Sciatic nerve (tissue), 2 donors: ENCODE measurements at places on chromosomes 6 and 20.
A peak's percentile ranks its signal among the peaks of the same experiment; 100 is the strongest.

- no peak for DNase-seq
These were observed 65.0 kb downstream of the QRSL1 start for GRCh38 chr6:106694343-106694742.

DNA sequence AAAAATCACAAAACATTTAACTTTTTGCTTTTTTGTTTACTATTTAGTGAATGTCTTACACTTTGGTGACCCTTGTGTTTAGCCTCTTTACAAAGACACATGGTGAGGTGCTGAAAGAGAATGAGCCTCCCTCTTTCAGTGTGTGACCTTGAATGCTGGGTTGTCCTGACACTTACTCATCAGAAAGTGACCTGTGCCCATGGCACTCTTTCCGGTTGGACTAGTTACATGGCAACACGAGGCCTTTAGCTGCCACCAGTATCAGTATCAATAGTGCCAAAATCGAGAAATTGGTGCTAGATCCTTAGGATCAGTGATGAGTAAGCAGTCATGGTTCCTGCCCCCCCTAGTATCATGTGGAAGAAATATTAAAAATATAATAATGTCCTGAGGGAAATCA lies 1.7 kb upstream of the RPL7L1 start:
- no peak for DNase-seq

- DNase-seq = no peak
These were observed 130.5 kb downstream of the ZFP64 start for GRCh38 chr20:52060794-52061714.

DNA sequence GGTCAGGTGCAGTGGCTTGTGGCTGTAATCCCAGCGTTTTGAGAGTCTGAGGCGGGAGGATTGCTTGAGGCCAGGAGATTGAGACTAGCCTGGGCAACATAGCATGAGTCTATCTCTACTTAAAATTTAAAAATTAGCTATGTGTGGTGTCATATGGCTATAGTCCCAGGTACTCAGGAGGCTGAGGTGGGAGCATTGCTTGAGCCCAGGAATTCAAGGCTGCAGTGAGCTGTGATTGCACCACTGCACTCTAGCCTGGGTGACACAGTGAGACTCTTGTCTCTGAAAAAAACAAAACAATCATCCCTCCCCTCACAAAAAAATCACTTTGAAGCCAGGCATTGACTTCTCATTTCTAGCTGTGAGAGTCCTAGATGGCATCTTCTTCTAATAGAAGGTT lies 32.1 kb downstream of the AIG1 start:
- DNase-seq = no peak

- DNase-seq = no peak
These were observed 19.9 kb downstream of the SLC13A3 start for GRCh38 chr20:46631212-46631869.

- DNase-seq = no peak
These were observed 96.7 kb upstream of the OPRM1 start for GRCh38 chr6:153942361-153942760.

GRCh38 chr6:117928833-117929232 lies 21.8 kb downstream of the SLC35F1 start:
- DNase-seq = no peak

GRCh38 chr20:22863826-22864225 lies 171.3 kb upstream of the SSTR4 start:
- DNase-seq = no peak

- no peak for DNase-seq
These were observed 14.4 kb downstream of the GSS start for GRCh38 chr20:34941226-34941625.

DNA sequence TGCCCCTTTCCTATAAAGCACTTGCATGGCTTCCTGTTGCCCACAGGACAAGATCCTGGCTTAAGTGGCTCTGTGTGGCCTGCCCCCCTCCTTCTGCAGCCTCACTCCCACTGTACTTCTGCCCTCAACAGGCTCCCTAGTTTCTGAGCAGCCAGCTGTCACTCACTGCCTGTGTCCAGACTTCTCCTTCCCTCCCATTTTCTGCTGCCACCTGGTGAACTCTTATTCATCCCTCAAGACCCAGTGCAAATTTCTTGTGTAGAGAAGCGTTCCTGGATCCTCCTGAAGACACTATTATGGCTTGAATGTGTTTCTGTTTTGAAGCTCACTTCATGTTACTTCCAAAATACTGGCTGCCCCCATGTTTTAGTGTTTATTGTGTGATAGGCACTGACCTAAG lies 26.5 kb downstream of the SNPH start:
- no peak for DNase-seq

GRCh38 chr6:155687645-155688044 lies 232.0 kb upstream of the NOX3 start:
- no peak for DNase-seq

DNA sequence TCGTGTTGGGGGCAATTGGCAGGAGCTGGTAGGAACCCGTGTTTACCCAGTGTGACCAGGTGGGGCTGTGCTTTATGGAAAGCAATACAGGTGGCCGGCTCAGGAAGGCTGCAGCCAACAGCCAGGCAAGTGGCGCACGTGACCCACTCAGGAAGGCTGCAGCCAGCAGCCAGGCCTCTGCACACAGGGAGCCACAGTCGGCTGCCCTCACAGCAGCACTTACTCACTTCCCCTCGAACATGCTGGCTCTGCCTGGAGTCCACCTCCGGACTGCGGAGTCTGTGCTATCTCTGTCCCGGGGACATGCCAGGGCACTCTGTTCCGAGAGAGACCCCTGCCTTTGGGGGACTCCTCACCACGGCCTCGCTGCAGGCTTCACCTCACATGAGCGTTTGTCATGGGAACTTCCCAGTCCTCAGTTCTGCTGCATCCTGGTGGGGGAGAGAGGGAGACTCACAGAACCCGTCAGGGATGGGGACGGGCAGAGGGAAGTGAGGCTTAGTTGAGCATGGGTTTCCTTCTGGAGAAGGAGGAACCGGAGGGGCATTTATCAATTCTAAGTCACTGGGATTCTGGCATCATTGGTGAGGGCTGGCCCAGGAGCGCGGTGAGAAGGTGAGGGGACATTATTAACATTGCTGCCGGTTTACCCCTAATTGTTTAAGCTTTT lies 76.8 kb downstream of the TTLL2 start:
- DNase-seq = no peak

DNA sequence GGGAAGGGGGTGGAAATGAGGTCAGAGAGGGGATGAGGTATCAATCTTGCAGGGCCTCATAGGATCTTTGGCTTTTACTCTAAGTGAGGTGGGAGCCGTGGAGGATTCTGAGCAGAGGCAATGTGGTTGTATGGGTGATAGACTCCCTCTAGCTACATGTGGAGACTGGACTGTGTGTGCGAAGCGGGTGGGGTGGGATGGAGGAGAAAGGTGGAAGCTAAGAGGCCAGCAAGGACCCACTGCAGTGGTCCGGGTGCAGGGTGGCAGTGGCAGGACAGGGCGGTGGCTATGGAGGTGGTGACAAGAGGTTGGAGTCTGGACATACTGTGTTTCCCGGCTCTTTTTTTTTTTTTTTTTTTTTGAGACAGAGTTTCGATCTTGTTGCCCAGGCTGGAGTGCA lies 62.4 kb upstream of the PTPN1 start:
- DNase-seq = no peak

DNA sequence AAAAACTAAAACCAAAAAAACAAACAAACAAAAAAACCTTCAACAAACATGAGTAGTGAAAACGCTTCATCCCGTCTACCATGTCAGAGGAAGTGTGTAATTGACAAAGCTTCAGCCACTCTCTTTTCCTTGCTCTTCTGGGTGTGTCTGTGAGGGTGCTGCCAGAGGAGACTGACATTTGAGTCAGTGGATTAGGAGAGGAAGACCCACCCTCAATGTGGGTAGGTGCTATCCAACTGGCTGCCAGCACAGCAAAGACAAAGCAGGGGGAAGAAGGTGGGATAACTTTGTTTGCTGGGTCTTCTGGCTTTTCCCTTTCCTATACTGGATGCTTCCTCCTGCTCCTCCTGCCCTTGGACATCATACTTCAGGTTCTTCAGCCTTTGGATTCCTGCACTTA lies 145.6 kb downstream of the TASP1 start:
- DNase-seq = no peak

- no peak for DNase-seq
These were observed 52.2 kb downstream of the KDM1B start for GRCh38 chr6:18207438-18207837.

GRCh38 chr6:15430186-15430585 lies 184.3 kb downstream of the JARID2 start:
- DNase-seq = no peak

- DNase-seq = peak; percentile 67
These were observed 44.2 kb upstream of the SLC9A8 start for GRCh38 chr20:49768204-49769047.

GRCh38 chr6:141388666-141389065 lies 744.1 kb upstream of the GJE1 start:
- DNase-seq = no peak

DNA sequence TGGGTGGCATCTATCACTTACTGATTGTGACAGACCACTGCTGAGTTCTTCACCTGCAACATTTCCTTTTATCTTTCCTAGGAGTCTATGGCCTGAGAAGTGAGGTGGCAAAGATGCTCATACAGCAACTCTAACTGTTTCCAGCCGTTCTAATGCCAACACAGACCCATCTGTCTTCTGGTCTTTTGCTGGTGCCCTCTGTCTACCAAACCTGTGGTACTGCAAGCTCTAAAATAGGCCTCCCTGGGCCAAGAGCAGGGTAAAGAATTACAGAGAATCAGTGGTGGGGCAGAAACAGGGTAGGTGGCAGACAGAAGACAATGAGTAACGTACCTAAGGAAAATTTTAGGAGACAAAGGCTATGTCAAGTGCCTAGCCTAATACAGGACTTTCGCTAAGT lies 611.0 kb upstream of the FLRT3 start:
- DNase-seq = no peak

DNA sequence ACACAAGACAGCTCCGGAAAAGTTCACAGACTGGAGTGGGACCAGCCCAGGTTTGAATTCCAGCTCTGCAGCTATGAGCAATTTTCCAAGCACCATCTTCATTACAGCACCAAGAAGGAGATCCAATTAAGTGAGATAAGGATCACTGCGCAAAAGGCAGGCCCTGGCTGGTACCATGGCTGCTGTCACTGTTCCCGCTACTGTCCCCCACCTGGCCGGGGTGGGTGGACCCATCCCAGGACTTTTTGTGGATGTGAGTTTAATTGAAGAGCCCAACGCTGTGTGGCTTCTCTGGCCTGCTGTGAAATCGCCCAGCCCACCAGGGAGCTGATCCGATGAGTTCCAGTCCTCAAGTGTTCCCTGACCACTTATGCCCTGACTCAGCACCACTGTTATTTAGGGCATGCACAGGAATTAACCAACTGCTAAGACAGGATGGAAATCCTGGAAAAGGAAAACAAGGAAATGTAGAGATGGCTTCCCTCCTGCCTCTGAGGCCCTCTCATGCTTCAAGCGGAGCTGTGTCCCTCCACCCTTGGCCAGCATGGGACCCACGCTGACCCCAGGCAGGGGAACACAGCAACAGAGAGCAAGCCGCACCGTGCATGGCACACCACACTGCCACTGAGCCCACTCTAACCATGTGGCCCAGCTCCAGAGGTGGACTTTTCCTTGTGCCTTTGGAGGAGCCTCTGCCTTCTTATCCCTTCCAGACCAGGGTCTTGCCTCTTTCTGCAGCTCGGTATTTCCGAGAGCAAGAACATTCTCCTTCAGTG lies 150.0 kb upstream of the CST7 start:
- no peak for DNase-seq

- no peak for DNase-seq
These were observed 549.8 kb downstream of the PRKN start for GRCh38 chr6:162177746-162178145.
